Activated T-helper 1 cell treated with anti-CD3 and anti-CD28 coated beads, Interleukin-12 subunit alpha, Interleukin-12 subunit beta, Interleukin-2, Interleukin-4 antibody, amounts not matched to agents 30 ng/mL and 10 ng/mL and 1 ng/mL, durations not matched to agents 14 hours and 24 hours and 36 hours (primary cell): ENCODE measurements at places on chromosomes 2 and 18. TPM values are rescaled to one million over a fixed set of nuclear protein-coding genes. Genes with fewer than 3 reads are reported as not detected.

IL37 gene
- total RNA-seq = not detected in 2 replicates

SCN7A gene
- not detected in 2 replicates for total RNA-seq

DNA sequence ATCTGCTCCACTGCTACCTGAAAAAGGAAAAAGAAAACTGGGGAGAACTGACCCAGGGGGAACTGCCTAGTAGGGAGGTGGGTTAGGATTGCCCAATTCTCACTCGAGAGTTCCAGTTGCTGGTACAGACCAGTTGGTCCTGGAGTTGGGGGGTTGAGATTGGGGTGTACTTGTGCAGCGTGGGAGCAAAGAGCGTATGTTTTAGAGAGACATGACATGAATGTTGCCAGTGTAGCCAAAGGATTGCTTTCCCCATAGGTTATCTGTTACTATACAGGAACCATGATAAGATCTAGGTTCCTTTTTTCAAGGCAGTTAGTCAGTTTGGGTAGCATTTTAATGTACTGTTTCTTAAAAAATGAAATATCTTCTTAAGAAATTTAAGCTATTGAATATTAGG lies 68.6 kb downstream of the APLF start:
- no peak for DNase-seq
- H3K4me1 ChIP-seq = peaks cover 5% of the 10 kb centered on the region
- H3K27me3 ChIP-seq = no peaks in the 10 kb centered on the region
- H3K36me3 ChIP-seq = peaks cover 1% of the 10 kb centered on the region
- no peak overlapping the region for H3K27ac ChIP-seq
- no peak overlapping the region for H3K4me3 ChIP-seq

DNA sequence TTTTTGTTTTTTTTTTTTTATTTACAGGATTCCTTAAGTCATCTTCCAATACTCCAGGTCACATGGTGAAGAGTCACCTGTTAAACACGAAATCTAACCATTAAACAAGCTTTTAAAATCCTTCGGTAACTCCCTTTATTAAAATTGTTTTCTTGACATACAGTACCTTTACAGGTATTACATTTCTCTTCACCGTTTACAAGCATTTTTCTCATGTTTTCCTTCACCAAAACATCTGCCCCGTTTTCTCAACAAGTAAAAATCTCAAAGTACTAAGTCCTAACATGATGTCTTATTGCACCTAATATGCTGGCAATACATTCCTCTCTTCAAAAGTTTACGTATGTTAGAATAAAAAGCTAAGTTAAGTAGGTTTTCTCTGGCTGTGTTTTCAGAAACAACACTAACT lies 1.1 kb downstream of the PUM2 start:
- H3K4me3 ChIP-seq = peak overlapping the region; percentile 92
- peak overlapping the region; percentile 92 for H3K27ac ChIP-seq
- peaks cover 47% of the 10 kb centered on the region for H3K4me1 ChIP-seq
- no peak for DNase-seq
- H3K36me3 ChIP-seq = peaks cover 27% of the 10 kb centered on the region
- H3K27me3 ChIP-seq = no peaks in the 10 kb centered on the region

DNA sequence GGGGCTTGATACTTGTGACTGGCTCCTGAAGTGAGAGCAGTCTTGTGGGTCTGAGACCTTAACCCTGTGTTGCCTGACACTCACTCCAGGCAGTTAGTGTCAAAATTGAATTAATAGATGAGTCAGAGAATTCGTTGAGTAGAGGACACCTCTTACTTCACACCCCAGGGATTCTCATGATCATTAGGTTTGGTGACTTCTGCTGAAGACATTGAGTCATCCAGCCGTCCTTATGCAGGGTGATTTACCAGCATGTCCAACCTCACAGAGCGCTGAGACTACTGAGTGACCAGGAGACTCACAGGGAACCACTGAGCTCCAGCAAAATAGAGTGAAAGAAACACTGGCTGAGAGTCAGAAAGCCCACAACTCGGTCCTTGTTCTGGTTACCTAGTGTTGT lies 36.0 kb upstream of the EVA1A start:
- no peaks in the 10 kb centered on the region for H3K36me3 ChIP-seq
- no peak for DNase-seq
- peaks cover 5% of the 10 kb centered on the region for H3K27me3 ChIP-seq
- no peak overlapping the region for H3K27ac ChIP-seq
